HS-27A (cell line): ENCODE measurements at places on chromosomes 6 and 20.
A peak's percentile ranks its signal among the peaks of the same experiment; 100 is the strongest.

DNA sequence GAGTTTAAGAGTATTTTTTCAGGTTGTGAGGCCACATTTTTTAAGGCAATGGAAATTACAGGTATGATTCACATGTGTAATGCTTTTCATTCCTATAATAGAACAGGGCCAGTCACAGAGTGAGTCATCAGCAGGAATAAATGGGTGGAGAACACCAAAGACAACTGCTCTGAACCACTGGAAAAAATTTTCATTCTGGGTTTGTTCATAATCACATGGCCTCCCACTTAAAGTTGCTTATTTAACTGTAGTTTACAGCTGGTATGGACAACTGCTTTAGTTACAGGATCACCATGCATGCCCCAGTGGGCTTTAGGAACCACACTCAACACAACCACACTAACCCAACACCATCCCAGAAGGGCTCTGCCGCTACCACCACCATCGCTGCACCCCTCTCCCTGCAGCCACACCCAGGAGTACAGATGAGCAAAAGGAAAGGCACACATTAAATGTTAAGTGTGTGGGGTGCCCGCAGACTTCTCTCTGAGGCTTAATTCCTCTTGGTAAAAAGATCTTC lies 107.0 kb upstream of the DST start:
- DNase-seq: no peak

DNA sequence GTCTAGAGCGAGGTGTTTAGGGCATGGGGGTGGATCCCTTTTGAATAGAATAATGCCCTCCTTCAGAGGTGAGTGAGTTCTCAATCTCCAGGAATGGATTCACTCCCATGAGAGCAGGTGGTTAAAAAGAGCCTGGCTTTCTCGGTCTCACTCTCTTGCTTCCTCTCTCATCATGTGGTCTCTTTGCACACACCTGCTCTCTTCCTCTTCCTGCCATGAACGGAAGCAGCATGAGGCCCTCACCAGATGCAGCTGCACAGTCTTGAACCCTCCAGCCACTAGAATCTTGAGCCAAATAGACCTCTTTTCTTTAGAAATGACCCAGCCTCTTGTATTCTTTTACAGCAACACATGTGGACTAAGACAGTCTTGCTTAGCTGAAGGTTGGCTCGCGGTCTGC lies 119.3 kb downstream of the BMP7 start:
- DNase-seq: no peak

DNA sequence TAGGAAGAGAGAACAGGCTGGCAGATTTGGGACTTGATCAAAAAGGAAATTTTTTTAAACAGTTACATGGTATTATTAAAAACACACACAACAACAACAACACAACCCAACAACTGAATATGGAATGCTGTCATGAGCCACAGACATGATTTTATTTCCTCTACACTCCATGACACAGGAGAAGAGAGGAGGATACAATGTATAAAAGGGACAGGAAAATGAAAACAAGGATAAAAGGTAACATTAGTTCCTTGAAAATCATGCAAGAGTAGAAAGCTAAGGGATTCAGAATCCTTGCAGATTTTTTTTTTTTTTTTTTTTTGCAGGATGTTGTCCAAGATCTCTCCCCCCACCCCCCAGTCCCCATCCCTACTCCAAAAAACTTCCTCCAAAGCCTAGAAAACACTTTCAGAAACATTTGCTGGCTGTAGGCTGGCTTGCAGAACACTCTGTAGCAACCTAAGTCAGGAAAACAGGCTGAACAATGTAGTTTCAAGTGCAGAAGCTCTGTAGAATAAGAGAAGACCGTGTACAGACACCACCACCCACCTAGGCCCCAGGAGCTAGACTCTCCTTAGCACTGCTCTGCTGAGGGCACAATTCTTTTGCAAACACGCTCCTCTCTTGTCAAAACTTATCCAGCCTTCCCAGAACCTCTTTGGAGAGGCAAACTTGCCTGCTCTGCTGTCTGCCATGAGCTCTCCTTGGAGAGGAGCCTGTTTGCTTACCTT lies 845 bp downstream of the ZMYND8 start:
- no peak for DNase-seq

DNA sequence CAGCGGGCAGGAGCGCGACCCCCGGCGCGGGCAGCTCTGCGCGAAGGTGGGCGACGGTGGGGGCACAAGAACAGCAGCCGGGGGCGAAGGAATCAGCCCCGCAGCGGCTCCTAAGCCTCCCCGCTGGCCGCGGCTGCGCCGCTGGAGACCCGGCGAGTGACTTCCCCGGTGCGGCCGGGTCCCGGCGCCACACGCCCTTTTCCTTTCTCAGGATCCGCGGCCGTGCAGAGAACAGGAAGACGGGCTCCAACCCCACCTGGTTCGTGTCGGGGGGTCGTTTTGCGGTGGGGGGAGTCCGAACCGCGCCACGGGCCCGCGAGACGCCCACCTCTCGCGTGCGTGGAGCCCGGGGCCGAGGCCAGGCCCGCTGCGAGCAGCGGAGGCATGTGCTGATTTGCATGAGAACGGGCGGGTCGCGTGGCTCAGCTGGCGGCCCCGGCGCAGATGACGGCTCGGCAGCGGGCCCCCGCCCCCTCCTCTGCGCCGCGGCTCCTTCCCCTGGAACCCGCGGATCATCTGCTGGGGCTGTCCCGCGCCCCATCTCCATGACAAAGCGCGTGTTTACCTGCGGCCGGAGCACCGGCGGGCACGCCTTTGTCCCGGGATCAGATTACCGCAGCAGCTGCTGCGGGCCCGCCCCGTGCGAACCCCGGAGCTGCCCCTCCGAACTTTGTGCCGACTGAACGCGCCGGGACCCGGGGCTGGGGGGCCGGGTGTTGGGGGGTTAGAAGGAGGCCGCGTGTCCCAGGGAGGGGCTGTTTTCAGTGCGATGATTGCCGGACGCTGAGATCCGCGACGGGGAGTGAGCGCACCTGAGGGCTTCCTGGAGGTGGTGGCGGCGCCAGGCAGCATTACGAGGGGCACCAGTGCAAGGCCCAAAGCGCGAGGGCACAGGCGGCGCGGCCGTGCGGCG lies 4.9 kb upstream of the DLL1 start:
- DNase-seq: no peak

DNA sequence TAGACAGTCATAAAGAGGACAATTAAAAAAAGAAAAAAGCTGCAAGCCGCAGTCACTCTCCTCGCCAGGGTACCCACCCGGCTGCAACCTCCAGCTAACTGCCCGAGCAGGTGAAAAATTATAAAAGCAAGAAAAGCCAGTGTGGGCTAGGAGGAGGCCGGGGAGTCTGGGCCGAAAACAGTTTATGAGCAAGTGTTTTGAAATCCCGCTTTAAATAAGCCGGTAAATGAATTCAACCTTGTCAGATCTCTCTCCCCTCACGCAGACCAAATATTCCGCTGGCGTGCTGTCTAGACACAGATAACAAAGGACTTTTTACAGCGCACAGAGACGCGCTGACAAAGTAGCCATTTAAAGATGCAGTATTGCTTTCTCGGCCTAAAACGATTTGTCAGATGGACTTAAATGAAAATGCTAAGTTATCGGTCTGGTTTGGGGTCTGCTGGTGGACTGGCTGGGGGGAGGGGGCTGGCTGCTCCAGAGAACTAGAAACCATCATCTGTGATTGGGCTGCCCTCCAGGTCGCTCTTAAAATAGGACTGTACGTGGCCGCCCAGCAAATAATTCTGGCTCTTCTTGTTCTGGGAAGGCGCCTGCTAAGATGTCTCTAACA lies 24.6 kb downstream of the PMEPA1 start:
- DNase-seq: no peak

DNA sequence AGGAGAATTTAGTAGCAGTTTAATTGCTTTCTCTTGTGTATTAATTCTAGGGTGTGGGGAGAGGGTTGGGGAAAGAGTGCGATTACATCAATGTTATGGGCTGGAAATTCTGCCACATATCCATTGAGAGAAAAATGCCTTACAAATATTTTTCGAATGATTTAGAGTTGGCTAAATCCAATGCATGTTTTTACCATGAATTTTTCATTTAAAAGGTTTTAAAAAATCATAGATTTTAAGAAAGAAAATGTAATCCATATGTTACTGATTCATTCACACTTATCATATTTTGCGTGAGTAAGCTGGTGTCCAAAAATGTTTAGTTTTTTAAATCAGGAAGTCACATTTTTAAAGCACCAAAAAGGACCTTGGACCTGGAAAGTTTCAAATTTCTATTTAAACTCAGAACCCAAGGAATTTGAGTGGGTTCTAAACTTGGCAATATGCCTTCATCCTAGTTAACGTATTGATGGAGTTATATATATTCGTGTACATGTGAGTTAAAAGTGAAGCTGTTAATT lies 627.4 kb upstream of the CITED2 start:
- DNase-seq: peak; percentile 73

DNA sequence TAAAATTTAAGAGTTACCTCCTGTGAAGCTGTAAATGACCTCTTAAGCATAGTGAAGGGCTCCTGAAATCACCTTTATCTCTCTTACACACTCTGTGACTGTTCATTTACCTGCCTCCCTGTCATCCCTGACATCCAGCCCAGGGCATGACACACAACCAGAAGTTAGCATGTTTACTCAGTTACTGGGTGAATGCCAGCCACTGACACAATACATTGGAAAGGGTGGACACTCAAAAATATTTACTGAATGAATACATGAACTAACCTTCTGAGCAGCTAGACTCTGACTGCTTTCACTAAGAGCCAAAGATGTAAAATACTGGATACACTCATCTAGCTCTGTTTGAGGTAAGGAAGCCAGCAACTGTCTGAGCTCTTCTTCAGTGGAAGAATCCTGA lies 25.3 kb downstream of the SERAC1 start:
- no peak for DNase-seq

- DNase-seq: no peak
Observed at GRCh38 chr6:73943930-73944652, 248.1 kb downstream of the CD109 start.

DNA sequence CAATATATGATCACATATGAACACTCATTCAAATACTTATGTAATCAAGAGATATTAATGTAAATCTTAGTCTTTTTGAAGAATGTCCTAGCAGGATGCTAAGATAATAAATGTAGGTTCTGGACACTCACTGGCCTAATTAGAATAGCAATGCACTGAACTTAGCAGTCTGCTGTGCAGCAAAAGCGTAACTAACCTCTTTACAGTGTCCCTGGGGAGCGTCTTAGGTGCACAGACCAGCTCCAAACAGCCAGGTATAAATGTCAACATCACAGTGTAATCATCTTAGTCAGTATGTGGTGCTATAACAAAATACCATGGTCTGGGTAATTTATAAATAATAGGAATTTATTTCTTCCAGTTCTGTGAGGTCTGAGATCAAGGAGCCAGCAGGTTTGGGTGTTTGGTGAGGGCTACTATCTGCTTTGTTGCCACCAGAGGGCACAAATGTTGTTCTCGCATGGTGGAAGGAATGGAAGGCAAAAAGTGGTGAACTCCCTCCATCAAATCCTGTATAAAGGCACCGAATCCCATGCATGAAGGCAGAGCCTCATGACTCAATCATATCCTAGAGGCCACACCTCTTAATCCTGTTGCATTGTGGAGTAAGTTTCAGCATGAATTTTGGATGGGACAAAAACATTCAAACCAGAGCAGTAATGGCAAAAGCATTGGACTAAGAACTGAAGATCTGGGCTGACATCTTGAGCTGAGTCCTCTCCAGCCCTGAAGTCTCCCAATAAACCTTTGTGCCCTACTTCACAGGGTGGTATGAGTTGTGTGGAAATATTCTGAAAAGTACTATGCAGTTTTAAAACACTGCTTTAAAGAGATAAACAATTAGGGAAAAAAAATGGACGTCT lies 41.8 kb upstream of the FOXO3 start:
- no peak for DNase-seq
